Naive thymus-derived CD8-positive, alpha-beta T cell (primary cell): ENCODE measurements at places on chromosomes 5 and 9.

- DNase-seq, result no peak
These were observed 17.4 kb downstream of the ELOVL7 start for GRCh38 chr5:60826653-60827052.

DNA sequence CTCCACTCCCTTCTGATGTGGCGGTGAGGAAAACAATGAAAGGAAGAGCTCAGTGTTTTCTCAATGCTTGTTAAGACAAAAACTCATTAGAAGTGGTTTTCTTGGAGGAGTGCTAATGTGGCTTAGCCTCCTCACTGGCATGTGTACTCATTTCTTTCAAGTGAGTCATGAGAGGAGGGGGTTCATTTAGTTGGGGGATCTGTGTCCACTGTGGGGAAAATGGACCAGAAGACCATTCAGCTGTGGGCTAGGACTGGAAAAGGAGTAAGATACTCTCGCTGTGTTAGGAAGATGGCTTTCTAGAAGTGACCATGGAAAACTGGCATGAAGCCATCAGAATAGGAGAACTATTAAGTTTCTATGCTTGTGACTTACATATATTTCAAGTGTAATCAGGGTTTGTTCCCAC, 23.5 kb downstream of the KLF9 start:
- DNase-seq, result no peak

DNA sequence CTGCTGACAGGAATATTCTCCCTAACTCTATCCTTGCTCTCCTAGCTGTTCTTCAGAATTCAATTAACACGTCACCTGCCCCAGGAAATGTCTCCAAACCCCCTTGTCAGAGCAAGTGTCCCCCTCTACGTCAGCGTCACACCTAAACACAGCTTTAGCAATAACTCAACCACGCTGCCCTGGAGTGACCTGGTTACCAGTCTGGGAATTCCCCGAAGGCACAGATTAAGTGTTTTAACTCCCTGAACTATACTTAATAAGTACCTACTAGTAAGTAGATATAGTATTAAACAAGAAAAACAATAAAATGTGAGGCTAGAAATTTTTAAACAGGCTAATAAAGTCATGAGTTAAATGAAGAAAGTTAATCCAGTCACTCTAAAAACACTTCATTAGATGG, 78.4 kb downstream of the FANCC start:
- no peak for DNase-seq

GRCh38 chr5:172713113-172713808, 57.7 kb downstream of the DUSP1 start:
- peak; percentile 60 for DNase-seq

DNA sequence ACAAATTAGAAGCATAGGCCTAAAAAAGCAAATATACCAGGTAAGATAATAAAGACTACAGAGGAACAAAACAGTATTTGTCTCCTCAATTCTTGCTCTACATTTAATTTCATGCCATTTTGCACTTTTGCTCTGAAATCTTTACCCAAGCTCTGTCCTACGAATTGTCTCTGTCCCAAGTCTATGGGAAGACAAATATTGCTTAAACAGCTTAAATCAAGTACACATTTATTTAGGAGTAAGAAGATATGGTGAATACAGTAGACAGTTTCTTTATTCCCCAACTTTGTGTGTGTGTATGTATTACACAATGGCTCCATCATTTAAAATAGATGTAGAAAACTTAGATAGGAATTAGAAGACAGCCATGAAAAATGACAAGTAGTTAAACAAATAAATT, 163.5 kb upstream of the POU5F2 start:
- DNase-seq, result no peak

DNA sequence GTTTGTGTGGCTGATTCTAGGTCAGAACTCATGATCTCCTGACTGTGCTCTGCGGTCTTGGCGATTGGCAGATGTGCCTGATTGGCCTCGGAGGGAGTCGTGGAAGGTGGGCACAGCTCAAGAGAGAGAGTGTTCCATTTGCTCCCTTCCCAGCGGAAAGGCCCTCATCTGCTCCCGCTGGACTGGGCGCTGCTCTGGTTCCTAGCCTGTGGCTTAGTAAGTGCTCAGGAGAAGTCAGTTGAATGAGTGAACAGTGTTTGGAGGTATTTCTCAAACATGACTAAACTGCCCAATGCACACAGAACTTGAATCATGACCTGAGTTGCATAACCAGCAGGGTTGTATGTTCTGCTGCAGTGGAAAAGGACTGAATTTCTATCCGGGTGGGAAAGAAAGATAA, 120.2 kb upstream of the PITX1 start:
- DNase-seq, result no peak

DNA sequence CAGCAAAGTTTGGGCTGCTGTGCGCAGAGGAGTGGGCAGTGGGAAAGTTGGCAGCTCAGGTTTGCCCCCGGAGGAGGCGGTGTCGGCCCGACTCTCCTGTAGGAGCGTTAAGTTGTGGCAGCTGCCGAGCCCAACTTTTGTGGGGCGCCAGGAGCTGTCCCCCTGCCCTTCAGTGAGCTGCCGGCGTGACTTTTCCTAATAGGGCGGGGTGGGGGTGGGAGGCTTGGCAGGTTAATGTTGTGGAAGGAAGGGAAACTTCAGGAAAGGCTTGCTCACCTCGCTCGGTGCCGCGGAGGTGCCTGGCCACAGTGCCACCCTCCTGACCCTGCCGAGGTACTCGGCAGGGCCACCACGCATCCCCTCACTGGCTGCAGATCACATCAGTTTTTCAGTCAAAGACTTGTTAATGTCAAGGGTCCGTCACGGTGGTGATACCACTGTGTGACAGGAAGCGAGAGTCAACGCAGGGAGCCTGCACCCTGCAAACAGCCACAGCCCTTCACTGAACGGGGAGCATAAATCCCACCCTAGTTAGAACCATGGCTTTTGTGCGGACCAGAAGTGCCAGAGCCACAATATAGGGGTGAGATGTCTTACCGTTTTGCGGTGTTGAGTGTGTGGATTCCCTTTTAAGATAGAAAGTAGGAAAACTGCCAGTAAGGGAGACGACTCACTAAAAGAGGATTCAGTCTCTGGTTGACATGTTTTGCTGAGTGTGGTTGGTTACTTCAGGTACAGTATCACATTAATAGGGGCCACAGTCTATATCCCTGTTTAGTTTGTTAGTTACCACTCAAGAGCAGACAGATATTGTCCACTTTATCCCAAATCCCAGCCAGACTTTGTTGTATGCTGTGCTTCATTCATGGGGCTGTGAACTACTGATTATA, 796 bp downstream of the LNPEP start:
- peak; percentile 60 for DNase-seq

DNA sequence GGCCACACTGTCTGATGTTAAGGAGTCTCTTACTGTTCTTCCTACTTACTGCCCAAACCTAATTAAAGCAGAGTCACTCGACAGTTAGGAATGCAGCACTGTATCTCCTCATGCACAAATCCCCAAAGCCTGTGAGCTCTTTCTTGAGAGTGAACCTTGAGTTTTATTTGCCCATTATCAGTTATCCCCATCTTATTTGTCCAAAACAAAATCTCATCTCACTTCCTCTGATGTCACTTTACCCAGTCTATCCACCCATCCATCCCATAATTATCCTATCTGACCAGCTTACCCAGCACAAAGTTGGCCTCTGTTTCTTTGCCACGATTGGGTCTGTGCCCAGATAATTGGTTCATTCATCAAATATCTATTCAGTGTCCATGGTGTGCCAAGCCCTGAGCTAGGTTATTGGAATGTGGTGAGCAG, 250.8 kb downstream of the SLIT3 start:
- DNase-seq, result no peak

DNA sequence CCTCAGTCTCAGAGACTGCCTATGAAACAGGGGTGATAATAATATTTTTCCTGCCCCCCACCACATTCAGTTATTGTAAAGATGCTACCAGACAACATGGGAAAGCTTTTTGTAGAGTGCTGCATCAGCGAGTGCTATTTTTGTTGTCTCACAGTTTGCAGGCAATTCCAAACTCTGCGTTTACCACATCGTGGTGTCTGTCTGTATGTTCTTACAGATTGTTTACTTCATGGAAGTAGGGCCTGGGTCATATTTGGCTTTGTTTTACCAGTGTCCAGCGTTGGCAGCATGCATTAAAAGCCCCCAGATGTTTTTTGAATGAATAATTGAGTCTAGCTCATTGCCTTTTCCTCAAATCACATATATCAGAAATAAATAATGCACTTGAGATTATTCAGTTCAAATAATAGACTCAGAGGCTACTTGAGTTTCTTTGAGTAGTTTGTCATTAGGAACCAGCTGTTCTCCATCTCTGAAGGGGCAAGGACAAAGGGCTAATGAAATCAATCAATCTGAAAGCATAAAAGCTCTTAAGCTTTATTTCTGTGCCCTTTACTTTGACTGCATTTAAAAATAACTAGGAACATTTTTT, 243.7 kb downstream of the CWC27 start:
- DNase-seq, result no peak

DNA sequence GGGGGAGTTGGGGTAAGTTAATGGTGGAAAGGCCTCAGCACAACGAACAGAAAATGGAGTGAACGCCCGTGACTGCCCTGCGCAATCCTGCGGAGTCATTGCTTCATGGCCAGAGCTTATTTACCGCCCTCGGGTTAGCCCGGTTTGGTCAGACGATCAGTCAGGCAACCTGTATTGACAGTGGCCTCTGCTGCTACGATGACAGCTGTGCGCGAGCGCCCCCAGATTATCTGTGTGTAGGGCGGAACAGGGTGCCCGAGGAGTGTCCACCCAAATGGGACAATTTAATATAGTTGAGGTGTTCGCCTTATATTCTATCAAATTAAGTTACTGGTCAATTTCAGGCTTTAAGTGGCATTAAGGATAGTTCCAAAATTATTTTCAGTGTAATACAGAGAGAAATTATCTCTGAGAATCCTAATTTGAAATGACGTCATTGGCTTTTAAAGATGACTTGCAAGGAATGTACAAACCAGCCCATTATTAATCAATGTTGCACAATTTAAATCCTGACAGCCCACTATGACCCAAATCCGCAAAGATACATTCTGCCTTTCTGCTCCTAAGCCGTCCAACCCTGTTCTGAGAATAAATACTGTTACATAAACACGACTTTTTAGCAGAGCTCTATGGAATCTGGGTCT, 879 bp upstream of the UBQLN1 start:
- DNase-seq, result peak; percentile 33

GRCh38 chr9:129343424-129344375, 165.6 kb upstream of the IER5L start:
- DNase-seq, result no peak

DNA sequence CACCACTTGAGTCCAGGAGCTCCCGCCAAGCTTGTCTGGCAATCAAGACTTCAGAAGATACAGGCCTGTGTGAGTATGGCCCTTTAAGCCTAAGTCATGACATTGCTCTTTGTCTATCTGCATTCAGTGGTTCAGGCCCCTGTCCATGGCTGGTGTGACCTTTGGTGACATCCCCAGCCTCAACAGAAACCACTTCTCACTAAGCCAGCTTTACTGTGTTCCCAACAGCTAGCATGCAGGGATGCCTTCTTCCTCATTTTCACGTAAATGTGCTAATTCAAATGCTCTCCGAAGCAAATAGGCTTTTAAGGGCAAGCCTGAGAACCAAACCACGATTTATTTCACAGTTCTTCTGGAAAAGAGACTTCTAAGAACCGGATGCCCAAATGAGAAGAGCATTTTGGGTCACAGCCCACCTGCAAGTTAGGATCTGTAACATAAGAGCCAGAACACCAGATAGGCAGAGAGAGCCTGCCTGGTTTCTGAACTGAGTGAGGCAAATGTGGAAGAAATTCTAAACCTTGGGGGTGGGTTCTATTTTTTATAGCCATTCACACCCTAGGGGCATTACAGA, 14.9 kb downstream of the CD180 start:
- no peak for DNase-seq

GRCh38 chr5:53378590-53379247, 101.7 kb upstream of the FST start:
- DNase-seq, result no peak

DNA sequence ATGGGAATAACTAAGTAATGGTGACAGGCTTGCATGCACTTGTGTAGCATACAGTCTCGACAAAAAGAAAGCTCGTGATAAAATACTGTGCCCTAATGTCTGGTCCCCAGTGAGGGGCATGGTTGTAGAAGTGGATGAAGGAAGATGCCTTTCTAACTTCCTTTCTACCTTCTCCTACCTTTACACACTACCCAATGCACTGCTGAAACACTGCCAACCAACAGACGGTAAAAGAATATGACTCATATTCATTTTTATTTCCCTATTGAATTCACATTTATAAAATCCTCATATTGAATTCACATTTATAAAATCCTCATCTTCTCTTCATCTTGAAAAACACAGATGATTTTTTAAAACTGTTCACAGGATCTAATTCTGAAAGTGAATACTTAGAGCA, 223.0 kb downstream of the PJA2 start:
- no peak for DNase-seq

- DNase-seq, result no peak
These were observed 577.5 kb upstream of the CLINT1 start for GRCh38 chr5:158436271-158437065.

GRCh38 chr5:37436146-37436934, 57.2 kb downstream of the WDR70 start:
- no peak for DNase-seq
